WERI-Rb-1 (cell line): ENCODE measurements at places on chromosomes 6 and 20.

GRCh38 chr20:4802527-4802926, 80.8 kb downstream of the PRND start:
- DNase-seq, result no peak

GRCh38 chr6:35474131-35474941, 6.1 kb downstream of the RPL10A start:
- DNase-seq, result no peak

DNA sequence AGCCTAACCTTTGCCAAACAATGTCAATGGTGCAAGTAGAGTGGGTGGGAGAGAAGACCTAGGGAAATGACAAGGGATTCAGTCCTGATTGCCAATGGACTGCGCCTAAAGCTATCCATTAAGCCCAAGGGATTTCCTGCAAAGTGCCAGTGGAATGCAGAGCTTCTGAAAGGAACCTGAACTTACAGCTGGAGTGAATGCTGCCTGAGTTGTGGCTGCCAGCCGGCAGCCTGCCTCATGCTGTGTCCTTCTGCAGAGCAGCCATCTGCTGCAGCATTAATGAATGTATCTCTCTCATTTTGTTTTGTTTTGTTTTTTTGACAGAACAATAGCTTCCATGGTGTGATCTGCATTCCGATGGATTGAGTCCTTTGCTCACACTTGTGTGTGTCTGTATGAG, 44.7 kb downstream of the SLC35F1 start:
- DNase-seq, result peak; percentile 35

DNA sequence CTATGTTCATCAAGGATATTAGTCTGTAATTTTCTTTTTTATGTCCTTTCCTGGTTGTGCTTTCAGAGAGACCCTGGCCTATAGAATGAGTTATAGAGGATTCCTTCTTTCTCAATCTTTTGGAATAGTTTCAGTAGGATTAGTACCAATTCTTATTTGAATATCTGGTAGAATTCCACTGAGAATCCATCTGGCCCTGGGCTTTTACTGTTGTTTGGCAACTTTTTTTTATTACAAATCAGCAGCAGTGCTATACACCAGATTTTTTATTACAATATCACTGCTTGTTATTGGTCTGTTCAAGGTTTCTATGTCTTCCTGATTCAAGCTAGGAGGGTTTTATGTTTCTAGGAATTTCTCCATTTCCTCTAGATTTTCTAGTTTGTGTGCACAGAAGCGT, 50.0 kb upstream of the NRSN1 start:
- DNase-seq, result no peak

GRCh38 chr20:40080041-40080652, 608.9 kb downstream of the MAFB start:
- DNase-seq, result no peak

- no peak for DNase-seq
These were observed 1.8 kb downstream of the AARS2 start for GRCh38 chr6:44311304-44311703.

DNA sequence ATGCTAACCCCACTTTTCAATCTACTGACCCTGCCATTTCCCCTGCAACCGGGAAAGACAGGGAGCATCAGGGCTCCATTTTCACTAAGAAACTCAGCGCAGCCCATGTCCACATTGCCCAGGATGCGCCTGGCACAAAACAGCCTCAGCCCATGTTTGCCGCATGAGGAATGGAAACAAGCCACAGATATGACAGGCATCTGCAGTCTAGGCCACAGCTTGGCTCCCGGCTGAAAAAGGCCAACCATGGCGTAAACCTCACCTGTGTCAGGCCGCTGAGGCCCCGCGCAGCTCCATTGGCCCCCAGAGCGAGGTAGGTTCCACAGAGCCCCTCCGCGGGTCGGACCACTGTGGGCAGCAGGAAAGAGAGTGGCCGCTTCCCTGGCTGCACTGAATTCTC, 21.7 kb downstream of the GGT7 start:
- DNase-seq, result no peak

DNA sequence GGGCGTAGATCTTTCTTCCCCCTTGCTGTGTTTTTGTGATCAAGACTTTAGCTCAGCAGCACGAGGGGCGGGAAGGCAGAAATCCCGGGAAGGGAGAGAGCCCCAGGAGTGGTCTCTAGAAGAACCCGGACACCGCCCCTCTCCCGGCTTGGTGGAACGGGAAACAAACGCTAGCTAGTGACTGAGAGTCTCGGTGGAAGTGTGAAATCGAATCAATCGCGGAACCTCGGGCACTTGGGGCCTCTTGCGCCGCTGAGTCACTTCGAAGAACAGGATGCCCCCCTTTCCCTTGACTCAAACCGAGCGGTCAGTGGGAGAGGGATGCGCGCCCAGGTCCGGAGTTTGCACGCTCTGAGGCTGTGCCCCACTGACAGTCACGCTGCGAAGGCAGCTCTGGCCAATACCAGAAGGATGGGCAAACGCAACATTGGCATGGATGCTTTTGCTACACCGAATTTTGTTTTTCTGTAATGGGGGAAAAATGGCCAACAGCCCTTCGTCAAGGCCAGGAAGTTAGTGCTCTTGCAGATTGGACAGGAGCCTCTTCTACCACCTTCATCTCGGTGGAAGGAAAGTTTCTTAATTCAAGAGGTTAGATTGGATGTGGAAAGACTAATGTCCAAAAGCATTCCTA, 1.6 kb upstream of the OLIG3 start:
- DNase-seq, result no peak

- no peak for DNase-seq
These were observed 89.8 kb upstream of the DST start for GRCh38 chr6:56732517-56732916.

GRCh38 chr6:29183594-29183993, 12.9 kb downstream of the OR2J2 start:
- DNase-seq, result no peak

DNA sequence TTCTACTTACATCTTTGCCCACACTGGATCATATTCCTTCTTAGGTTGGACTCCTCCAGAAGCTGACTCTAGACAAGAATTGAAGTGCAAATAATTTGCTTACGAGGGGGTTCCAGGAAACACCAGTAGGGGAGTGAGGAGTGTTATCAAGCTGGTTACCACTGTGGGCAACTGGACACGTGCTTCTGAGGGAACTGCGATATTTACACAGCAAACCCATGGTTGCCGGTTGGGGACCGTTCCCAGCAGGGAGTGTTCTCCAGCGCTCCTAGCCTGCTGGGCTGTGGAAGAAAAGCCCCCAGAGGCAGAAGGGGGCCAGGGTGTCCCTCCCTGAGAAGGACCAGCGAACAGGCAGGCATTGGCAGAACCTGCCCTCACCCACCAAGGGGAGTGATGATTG, 21.7 kb downstream of the MDFI start:
- DNase-seq, result no peak

- no peak for DNase-seq
These were observed 57.4 kb downstream of the STMND1 start for GRCh38 chr6:17159240-17159639.

DNA sequence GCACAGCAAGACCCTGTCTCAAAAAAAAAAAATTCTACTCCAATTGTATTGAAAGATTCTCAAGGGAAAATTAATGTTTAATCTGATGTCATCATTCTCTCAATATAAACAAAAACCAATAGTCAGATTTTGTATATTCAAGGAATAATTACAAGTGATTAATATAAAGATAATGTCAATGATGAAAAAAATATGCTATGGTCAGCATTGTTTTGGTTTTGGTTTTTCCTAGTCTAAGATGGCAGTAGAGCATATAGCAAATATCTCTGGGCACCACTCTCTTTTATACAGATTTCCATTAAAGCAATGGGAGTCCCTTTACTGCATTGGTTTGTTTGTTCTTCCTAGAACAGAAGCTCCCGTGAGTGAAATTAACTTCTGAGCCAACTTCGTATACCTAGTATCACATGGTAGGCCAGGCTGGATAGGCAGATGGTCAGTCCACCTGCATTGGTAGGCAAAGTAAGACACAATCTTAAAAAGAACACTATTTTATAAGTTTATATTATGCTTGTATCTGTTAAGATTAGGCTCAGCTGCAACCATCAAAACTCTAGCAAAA, 523.8 kb upstream of the JARID2 start:
- no peak for DNase-seq

DNA sequence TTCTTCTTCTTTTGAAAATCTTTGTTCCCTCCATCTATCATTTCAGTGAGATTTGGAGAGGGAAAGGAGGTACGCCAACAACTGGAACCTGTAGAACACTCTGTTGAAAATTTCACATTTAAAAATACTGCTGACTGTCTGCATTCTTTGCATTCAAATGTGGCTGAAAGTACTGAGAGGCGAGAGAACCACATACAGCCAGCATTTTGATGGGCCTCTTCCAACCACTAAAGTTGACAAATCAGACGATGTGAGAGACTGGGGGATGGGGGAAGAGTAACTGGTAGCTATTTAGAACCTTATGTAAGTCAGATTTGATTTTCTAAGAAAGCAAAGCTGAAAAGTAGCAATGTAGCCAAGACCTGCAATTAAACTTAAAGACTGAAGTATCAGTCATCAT, 77.5 kb downstream of the FKBP5 start:
- DNase-seq, result no peak

GRCh38 chr20:35271904-35272303, 6.0 kb downstream of the MMP24OS start:
- DNase-seq, result no peak

DNA sequence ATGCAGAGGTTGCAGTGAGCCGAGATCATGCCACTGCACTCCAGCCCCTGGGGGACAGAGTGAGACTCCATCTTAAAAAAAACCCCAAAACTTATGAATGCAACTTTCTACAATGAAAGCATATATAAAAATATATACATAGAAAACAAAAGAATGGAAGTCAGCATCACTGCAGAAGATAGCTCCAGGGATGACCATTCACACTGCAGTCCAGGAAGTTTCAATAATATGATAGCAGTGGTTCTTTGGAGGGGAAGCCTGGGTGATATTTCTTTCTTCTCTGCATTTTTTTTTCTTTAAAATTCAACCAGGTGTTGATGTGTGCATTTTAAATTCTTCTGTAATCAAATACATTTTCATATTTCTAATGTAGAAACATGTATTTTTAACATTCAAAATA, 12.3 kb downstream of the HLA-G start:
- no peak for DNase-seq

GRCh38 chr20:275791-276190, 14.8 kb downstream of the C20orf96 start:
- DNase-seq, result no peak

DNA sequence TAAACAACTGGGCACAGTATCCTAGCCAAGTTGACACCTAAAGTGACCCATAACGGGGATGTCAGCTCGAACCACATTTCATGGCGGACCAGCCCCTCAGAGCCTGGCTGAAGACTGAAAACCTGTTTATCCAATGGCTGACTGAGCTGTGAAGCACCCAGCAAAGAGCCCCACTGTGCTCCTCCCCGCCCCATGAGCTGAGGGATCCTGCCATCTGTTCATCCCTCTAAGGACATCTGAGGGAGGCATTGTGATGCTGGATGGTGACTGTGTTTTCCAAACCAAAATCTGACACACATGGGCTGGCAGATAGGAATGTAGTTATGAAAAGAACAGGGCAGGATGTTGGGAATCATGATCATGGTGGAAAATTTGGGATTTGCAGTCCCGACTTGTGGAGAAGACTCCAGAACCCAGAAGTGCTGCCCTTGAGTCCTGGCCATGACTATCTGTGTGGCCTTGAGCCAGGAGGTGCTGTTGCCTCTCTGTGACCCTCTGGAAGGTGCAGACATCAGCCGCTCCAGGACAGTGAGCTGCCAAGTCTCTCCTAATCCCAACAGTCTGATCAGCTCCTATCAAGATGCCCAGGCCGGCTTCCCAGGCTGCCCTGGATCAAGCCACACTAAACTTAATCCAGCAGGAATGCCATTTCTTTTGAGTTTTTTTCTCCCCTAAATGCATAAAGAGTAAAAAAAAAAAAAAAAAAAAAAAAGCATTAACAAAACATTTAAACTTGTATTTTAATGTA, 5.7 kb downstream of the EDN3 start:
- DNase-seq, result peak; percentile 68

DNA sequence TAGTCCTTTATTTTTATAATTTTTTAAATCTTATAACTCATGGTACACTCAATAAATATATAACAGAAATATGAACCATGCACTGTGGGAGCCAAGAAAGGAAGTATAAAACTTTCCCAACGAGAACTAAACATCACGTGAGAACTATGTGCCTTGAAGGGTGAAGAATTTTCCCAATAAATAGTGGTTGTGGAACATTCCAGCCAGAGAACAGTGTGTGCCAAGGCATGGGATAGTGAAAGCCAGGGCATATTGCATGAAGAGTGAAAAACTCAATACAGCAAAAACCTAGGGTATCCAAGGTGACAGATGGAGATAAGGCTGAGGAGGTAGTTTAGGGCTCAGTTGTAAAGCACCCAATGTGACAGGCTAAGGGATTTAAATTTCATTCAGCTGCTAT, 86.1 kb downstream of the SIM1 start:
- DNase-seq, result no peak

DNA sequence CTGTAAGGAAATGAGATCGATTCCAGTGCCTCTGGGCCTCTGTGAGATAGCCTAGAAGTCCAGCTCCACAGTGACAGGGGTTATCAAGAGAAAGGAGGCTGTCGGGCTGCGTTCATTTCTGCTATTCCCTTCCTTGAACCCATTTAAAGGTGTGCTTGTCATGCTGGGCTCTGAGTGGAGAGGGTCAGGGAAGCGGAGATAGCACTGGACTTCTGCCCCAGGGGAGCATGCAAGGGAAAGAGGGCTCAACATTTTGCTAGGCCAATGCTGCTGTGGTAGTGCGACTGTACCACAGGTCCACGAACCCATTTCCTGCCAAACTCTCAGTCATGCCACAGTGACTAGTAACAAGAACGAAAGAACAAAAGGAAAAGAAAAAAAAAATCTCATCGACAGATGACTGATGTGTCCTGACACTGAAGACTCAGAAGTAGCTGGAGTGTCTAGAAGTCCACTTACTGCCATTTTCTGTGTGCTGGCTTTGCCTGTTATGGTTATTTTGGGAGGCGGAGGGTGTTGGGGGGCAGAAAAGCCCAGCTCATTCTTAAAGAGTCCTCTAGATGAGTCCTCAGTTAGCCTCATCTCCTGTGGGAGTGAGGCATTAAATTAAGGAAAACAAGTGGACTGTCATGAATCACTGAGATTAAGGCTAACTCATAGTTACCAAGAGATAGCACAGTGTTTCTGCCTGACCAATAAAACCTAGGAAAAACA, 8.1 kb downstream of the NEDD9 start:
- no peak for DNase-seq

GRCh38 chr6:160085226-160085625, 36.4 kb upstream of the SLC22A1 start:
- no peak for DNase-seq

GRCh38 chr20:63694584-63695423, 1.6 kb upstream of the TNFRSF6B start:
- no peak for DNase-seq

- peak; percentile 96 for DNase-seq
These were observed 18.7 kb downstream of the SERPINB6 start for GRCh38 chr6:2952557-2953095.

GRCh38 chr6:117483004-117483644, 650 bp downstream of the DCBLD1 start:
- peak; percentile 65 for DNase-seq
